Fibroblast of skin of abdomen (primary cell): ENCODE measurements at places on chromosomes 1 and 21.

GRCh38 chr1:223731133-223731770, 18.9 kb downstream of the CAPN2 start:
- peak; percentile 75 for DNase-seq

DNA sequence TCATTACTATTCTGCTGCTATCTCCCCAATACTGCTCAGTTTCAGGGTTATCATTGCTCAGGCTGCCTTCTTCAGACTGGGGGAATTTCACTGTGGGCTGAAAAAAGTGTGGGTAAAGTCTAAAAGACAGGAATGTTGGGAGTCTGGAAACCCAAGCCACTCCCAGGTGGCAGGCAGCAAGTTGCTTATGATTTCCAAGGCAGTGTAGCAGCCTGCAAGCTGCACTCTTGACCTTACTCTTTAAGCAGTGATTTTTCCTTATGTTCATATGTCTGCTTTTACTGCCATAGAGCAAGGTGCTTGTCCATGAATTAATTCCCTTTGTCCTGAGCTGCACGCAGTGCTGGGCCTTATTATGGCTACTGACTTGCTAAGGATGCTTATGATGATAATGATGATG, 53.1 kb downstream of the PHC2 start:
- DNase-seq = no peak

GRCh38 chr1:15409388-15410222, at the start of gene EFHD2:
EFHD2 (plus strand) TSS chr1:15409888; CDS start chr1:15409972, 84 bp downstream.
- DNase-seq = peak; percentile 75

DNA sequence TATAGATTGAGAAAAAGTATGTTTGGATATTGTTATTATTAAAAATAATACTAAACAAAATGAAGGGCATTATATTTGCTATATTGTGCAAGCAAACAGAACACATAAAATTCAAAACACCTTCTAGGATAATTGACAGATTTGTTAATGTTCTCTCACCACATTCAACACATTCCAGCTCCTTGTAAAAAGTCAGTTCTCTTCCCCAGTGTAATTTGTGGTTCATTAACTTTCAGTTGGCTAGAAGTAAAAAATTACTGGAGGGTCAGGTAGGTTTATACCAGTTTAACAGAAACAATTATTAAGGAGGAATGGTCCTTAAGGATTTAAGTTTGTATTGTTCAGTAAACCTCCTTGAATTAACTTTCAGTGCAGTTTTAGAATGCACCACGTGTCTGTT, 1235.3 kb upstream of the ADGRL2 start:
- no peak for DNase-seq

- DNase-seq = peak; percentile 90
Measured at GRCh38 chr1:109161858-109162606, 48.1 kb downstream of the ELAPOR1 start.

DNA sequence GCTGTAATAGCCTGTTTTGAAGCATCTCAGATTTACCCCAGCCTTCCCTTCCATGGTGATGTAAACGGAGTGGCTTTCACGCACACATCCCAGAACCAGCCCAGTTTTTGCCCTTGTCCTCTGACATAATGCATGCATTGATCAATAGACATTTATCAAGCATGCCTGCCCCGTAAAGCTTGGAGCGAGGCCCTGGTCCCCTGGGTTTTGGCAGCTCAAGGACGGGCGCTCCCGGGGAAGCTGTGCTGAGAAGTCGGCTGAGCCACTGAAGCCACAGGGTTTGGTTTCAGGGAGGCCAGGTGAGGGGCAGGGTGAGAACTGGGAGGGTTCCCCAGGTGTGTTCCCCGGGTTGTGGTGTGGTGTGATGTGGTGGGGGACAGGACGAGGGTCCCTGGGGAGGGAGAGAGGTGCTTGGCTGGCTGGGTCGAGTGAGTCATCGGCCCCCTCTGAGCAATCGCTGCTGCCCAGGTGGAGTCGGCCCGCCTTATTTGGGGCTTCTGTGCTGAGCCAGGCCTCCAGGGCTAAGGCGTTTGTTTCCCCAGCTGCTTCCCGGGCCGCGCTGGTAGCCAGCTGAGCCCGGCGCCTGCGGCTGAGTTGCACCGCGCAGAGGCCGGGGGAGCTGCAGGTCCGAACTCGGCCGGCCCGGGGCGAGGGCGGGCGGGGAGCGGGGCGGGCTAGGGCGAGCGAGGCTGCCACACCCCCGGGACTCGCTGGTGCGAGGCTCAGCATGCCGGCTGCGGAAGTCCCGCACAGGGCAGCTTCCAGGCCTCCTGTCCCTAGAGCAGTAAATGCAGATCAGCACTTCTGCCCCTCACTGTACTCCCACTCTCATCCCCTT, 23.6 kb downstream of the ATP2B4 start:
- DNase-seq = no peak

DNA sequence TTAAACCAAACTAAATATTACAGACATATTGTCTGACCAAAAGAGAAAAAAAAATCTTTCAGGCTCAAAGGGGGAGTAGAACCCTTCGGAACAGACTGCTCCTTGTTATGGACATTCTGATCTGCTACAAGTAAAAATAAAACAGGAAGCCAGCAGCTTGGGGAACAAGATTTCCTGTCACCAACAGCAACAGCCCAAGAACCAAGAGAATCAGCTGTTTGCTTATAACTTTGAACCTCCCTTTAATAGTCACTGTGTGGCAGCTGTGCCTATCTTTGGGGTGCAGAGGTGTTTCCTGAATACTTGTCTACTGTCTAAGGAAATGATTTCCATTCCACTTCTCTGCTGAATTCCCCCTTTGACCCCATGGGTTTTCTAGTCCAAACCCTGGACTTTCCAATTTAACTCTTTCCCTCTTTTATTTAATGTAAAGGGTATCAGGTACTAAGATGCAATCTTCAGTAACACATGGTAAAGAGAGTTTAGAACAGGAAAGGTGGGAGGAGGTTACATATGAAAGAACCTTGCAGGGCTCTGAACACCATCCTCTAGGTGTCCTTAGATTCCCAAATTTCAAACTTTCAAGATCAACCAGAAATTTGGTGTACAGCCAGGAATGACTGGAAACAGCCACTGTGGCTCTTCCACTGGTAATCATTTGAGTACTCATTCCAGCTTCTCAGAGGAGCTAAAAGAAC, 38.6 kb downstream of the GPR3 start:
- peak; percentile 11 for DNase-seq
